ENCODE measurements at places on chromosomes 2 and 18. TPM values are rescaled to one million over a fixed set of nuclear protein-coding genes. Genes with fewer than 3 reads are reported as not detected.

GRCh38 chr2:136226903-136227302 lies 109.0 kb upstream of the CXCR4 start:
- DNase-seq = no peak

DNA sequence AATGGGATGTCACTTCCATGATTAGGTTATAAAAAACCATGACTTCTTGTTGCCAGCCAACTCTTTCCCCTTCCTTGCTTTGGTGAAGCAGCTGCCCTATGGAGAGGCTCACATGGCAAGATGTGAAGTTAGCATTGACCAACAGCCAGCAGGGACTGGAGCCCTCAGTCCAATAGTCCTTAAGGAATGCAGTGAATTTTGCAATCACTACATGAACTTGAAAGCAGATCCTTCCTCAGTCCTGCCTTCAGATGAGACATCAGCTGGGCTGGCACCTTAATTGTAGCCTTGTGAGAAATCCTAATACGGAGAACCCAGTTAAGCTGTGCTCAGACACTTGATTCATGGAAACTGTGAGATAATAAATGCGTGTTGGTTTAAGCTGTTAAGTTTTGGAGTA lies 61.8 kb downstream of the ATP8B1 start:
- DNase-seq = no peak

DNA sequence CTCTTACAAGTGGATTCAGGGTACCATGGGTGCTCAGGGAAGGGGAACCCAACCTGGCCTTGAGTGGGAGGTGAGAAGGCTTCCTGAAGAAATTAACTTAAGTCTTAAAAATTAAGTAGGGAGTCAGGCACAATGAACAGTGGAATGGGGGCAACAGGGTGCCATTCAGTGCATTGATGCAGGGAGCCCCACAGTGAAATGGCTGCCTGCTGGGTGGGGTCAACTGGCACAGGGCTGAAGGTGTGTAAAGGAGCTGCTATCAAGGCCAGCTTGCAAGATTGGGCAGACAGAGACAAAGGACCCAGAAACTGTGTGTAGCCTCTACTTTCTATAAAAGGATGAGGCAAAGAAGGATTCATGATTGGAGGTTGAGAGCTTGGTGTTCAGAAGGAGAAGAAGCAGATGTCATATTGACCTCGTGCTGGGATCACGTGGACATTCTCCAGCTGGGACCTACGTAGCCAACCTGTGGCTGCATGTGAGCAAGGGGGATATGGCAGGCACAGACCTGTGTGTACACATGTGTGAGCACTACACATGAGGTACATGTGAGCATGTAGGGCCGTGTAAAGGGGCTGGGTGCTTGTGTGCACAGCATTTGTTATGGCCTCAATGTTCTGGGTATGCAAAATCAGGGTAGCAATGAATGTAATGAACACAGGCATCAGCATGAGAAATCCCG lies 209.5 kb upstream of the HAAO start:
- no peak for DNase-seq

DNA sequence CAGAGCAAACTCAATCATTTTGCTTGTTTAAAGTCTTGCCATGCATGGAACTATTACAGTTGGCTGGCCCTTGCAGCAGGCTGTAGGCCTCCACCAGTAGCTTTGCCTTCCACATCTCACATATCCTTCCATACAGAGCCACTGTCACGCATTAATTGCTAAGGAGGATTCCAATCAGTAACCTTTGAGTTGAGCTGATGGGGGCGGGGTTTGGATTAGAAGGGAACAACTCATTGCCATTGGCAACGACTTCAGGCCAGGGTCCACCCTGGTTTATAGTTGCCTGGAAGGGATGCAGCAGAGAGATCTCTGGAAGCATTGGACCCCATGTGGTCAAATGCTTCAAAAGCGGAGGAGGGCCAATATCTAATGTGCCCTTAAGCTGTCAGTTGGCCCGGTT lies 63.3 kb upstream of the TTC39C start:
- DNase-seq = no peak

DNA sequence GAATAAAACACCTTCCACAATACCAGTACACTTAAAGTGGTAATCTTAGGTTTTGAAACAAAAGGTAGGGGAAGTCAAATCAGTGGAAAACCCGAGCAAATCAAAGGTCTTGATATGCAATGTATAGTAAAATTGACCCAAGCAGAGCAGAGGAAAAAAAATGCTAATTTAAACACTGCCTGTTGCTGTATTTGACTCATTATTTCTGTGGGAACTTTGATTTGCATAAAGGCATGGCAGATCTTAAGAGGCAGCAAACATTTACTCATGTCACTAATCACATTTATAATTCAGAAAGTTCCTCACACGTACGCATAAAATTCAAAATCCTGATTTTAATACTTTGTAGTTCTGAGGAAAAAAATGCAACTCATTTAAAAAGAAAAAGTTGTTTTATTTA lies 64.4 kb downstream of the IKZF2 start:
- no peak for DNase-seq

DNA sequence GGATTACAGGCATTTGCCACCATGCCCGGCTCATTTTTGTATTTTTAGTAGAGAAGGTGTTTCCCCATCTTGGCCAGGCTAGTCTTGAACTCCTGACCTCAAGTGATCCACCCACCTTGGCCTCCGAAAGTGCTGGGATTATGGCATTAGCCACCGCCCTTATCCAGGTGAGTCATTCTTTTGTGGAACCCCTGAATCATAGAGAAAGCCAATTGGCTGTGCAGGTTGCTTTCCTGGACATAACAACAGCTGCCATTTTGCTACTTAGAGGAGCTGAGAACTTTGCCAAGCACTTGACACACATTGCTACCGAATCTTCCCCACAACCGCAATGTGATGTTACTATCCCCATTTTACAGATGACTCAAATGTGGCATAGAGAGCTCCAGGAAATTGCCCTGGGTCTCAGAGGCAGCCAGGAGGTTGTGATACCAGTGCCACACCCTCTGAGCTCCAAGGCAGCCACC lies 36.0 kb downstream of the SETBP1 start:
- no peak for DNase-seq

DNA sequence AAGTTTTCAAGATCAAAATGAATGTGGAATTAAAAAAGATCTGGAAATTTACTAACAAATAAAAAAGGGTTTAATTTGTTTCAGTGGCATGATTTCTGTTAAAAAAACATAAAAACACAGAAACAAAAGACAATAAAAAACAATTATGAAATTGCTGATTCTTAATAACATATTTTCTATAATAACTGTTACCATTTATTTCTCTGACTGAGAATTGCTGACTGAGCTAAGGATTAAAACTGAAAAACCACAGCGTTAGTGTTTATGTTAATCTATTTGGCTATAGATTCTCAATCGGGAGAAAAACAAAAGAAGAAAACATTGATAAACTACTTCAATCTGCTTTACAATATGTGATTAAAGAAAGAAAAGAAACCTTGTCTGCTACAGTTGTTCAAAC lies 678.6 kb upstream of the ZEB2 start:
- DNase-seq = no peak

DNA sequence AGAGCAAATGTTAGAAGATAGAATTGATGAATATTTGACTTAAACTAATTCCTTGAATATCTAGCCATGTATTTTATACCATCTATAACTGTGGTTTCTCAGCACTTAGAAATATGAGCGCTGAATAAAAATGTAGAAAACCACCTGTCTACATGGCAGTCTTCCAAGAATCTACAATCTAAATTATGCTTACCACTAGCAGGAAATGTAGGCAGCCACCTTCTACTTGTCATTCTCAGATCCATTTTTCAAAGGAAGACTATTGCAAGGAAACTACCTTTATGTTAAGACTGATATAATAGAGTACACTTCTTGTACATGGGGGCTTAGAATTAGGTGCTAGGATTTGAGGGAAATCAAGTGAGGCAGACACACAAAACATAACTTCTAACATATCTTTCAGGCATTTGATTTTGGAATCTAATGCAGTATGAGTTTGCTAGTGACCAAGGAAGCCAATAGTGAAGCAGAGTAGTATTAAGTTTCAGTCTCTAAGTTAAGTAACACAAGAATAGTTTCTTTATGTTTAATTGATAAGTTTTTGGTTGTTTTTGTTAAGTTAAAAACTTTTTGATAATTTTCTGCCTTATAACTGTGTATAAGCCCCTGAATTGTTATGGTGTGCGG lies 175.9 kb upstream of the ITGA4 start:
- DNase-seq = no peak

DNA sequence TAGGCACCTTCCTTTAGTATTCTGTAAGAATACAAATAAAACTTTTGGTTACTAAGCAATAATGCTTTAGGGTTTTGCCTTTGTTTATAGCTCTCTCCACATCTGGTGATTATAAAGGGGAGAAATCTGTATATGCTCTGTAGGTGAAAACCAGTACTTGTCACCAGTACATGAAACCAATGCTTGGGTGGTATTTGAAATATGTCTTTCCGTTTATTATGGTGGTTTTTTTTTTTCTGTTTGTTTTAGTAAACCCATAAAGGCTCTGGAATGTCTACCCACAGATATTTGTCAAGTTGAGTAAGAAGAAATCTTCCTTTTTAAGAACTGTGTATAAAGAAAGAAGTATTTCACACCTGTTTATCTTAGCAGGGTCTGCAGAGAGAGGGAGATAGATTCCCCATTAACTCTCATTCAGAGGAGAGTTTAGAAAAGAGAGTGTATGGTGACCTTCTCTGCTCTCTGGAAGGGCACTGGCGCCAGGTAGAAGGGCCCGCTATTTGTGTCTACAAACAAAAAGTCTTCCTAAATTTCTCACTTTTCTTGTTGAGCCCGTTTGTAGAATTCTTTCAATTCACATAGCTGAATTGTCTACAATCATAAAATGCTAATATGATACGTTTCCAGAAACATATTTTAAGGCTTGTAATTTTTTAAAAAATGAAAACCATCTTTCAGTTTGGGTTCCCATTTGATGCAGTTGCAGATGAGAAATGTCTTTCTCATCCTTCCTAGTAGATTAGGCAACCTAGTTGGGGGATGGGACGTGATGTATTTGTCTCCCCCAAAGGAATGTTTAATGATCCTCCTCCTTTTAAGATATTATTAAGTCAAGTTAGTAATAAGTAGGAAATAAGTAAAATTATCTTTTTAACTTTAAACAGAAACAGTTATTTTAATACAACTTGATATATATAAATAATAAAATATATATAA lies 33.9 kb downstream of the MAP3K20 start:
- no peak for DNase-seq

DNA sequence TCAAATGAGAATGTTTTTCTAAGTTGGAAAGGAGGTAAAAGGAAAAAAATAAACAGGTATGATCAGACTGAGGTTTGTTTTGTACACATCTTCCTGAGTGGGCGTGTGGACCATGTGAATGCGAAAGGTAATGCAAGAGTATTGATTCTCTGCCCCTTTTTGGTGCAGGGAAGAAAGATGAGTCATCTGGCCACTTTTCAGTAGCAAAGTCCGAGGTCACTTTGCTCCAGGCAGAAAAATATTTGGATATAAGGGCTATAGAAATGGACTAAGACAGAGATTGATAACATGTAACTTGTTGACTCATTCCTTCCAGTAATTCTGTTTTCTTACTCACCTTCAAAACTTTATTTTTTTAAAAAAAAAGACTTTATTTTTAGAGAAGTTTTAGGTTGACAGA lies 130.5 kb downstream of the DSEL start:
- DNase-seq = no peak

- no peak for DNase-seq
Measured at GRCh38 chr2:189505492-189505891, 64.2 kb downstream of the WDR75 start.

DNA sequence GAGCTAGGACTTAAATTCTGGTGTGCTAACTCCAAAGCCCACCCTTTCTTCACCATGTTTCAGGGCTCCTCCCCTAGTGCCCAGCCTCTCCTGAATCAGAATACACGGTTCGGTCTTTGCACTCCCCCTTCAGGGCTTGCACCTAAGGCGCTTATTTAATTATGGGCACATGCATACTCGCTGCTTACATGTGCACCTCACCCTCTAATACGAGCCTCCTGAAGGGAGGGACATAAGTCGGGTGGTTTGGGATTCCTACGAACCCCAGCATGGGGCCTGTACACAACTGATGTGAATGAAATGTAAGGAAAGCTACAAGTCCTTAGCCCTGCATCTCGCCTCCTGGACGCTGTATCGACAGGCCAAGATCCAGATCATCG lies 435 bp downstream of the IFT172 start:
- DNase-seq = no peak

DNA sequence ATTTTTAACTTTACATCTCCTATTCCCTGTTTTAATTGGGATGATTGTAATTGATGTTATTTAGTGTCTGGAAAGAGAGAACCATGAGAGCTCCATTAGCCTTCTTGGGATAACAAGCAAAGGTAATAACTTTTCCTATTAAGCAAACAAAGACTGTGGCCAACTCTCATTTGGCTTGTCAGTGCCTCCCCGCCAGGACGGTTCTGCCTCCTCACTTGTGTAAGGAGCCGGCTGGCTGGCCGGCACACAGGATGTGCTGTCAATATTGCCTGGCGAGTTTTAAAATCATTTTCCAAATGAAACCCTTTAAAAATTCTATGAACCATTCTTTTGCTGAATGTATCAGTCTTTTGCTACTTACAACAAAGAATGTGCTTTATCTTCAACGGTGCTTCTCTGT lies 898.3 kb downstream of the CPS1 start:
- DNase-seq = peak; percentile 42

- peak; percentile 87 for DNase-seq
Measured at GRCh38 chr2:207166349-207167098, 776 bp upstream of the KLF7 start.

GRCh38 chr2:33197198-33197938 lies 250.6 kb downstream of the LTBP1 start:
- DNase-seq = no peak

DNA sequence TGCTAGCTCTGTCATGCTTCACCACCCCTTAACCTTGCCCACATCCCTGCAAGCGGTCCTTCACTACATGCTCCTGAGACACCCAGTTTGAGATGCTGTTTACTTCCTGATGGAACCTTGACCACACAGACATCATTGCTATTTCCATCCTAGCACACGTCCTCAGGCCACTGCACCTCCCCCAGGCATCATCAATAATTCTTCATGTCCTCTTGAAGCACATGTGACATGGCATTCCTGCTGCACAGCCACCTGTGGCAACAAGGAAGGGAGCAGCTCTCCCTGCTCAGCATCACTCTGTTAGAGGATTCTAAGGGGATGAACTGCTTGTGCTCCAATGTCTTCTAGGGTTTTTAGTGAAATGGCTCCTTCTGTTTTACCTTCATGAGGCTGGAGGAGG lies 26.1 kb upstream of the ST3GAL5 start:
- DNase-seq = no peak

DNA sequence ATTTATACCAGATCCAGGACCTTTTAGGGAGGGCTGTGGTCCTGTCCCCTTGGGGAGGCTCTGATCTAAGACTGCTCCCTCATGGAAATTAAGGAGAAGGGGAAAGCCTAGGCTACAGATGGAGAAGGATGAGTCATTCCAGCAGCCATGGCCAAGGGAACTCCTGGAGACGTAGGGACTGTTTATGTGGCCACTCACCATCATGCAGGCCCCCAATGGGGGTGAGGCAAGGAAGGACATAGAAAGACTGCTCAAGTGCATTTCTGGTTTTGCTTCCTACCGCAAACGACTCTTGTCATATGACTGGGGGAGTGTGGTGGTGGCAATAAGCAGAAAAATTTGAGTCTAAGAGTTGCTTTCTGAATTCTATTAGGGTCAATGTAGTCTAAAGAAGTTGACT lies 54.0 kb upstream of the CYP1B1 start:
- DNase-seq = no peak

Gene MTCL1
- 9.0 TPM for total RNA-seq

Gene ZSWIM2
- total RNA-seq = not detected

Gene CLEC4F
- total RNA-seq = 0.08 TPM

Gene GPBAR1
- 1.8 TPM for total RNA-seq

Gene ABCB11
- 0.13 TPM for total RNA-seq

Gene SH3RF3
- total RNA-seq = 6.6 TPM

Gene COBLL1
- total RNA-seq = 12.1 TPM

Gene CAPN13
- total RNA-seq = not detected

Gene CABLES1
- total RNA-seq = 3.3 TPM

Gene TTN
- total RNA-seq = 3,113 TPM

Gene UGT1A4
- total RNA-seq = not detected

Gene SF3B1
- total RNA-seq = 117 TPM
